ENCODE measurements at places on chromosomes 16 and 17.
A peak's percentile ranks its signal among the peaks of the same experiment; 100 is the strongest.

GRCh38 chr17:19298569-19299213 is 61.5 kb downstream of the EPN2 start:
- DNase-seq = no peak

GRCh38 chr16:19810817-19811731 is 73.6 kb downstream of the GPRC5B start:
- no peak for DNase-seq

- no peak for DNase-seq
Observed at GRCh38 chr16:58269526-58269925, 25.3 kb downstream of the PRSS54 start.

- DNase-seq = no peak
Observed at GRCh38 chr17:72719578-72720493, 372.7 kb downstream of the SLC39A11 start.

DNA sequence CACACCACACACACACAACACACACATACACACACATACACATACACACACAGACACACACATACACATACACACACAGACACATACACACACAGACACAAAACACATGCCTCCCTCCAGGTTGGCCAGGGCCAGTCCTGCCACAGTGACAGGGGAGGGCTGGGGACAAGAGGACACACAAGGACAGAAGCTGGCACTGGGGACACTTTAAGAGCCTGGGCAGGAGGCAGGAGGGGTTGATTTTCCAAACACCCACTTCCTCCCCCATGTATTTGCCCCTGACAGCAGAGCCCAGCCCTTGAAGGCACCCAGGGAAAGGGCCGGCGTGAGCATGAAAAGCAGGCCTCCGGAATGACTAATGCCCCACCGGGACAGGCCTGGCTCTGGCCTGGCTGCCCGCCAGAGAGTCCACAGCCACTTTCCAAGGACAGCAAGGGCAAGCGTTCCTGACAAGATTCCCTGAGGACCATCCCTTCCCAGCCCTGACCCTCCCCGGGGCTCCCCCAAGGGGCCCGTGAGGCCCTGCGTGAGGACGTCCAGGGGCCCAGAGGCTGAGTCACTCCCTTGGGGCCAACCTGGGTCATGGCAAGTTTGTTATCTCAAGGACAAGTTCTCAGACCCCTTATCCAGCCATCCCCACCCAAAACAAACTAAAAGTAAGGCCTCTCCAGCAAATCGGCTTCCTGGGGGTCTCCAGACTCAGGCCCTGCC is 235.6 kb downstream of the ZNF423 start:
- DNase-seq = peak; percentile 96

DNA sequence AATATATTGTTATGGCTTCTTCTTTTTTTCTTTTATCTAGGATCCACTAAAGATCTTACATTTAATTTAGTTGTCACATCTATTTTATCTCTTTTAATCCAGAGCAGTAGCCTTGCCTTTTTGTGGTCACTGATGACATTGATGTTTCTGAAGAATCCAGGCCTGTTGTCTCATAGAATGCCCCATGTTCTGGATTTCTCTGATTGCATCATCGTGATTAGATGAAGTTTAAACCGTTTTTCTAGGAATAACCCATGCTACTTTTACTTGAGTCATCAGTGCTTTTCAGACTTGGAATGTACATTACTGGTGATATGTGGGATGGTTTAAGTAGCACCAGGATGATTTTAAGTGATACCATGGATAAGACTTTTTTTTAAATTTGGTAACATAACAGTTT is 106.4 kb upstream of the CES5A start:
- no peak for DNase-seq

DNA sequence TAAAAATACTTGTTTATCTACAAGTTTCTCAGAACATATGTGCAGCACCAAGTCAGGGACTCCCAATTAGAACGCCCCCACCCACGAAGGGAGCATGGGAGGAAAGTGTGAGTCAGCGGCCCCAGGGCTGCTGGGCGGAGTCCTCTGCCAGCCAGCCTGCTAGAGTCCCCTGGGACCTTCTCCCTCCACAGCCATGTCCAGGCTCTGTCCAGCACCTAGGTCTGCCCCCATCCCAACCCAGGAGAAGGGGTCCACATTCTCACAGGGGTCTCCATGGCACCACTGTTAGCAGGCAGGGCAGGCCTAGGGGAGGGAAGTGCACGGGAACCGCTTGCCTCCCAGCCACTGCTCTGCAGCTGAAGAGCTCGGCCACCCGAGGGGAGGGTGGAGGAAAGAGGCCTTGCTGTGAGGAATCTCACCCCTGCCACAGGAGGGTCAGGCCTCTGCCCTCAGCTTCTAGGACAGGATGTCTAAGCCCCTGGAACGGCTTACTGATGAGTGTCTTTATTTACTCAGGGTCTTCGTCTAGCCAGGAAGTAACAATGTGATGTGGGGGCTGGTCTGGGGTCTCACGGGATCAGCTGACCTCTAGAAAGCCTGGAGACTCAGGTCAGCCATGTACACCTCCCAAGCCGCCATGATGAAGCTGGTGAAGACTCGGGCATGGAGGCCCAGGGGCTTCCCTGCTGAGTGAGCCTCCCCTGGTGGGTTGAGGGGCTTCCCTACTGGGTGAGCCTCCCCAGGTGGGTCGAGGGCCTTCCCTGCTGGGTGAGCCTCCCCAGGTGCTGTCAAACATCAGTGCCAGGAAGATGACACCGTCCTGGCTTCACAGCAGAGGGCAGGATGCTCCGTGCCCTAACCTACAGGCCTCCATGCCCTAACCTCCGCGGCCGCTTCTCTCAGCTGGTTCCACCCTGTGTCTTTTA is 190.3 kb downstream of the RBFOX3 start:
- no peak for DNase-seq

DNA sequence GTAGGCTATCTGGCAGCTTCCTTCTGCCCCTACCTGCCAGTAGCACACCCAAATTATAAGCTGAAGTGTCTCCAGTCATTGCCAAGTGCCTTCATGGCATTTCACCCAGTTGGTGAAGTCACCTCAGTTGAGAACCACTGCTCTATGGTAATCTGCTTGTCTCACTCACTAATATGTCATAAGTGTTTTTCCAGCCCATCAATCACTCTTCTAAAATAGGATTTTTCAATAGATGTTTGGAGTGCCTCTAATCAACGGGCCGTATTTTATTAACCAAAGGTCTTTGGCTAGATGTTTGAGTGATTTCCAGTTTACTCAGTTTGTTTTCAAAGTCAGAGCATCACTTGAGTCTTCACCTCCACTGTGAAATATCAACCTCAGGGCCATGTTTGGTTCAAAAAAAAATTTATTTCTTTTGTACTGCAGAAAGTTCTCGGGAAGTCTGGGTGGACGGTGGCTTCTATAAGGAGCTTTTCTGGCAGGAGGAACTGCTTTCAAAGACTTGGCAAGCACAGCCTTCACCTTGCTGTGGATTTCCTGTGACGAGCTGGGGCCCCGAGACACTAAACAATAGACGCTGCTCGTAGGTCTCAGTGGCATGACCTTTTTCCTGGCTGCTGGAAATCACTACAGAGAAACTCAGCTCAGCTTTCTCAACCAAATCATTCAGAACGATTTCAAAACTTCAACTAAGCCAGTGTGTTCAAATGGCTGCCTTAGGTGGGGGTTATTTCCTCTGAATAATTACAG is 95.2 kb upstream of the FOXF1 start:
- no peak for DNase-seq

- DNase-seq = no peak
Observed at GRCh38 chr17:13353590-13353989, 248.1 kb downstream of the HS3ST3A1 start.

DNA sequence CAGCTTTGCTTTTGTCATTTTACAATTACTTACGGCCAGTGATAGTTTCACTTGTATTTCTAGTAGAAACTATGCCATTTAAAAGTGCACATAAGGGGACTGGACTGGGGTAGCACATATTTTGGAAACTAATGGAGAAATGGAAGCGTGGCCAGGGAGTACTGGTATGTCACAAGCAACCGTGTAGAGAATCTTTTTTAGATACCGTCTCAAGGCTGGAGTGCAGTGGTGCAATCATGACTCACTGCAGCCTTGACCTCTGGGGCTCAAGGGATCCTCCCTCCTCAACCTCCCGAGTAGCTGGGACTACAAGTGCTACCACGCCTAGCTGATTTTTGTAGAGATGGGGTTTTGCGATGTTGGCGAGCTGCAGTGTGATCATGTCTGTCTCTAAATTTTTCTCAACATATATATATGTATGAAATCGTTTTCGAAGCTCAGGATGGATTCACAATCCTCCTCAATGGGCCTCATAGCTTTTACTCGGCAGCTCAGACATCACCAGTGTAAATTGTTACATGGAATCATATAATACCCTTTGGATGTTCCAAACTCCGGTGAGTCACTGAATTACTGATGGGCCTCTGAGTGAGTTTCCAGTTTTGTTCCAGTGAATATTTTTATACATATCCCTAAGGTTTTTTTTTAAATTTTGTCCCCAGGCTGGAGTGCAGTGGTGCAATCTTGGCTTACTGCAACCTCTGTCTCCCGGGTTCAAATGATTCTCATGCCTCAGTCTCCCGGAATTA is 51.7 kb downstream of the ZNF778 start:
- peak; percentile 64 for DNase-seq

All from tibial artery (tissue), 4 donors.